ENCODE measurements at places on chromosomes 7 and 10. TPM values are rescaled to one million over a fixed set of nuclear protein-coding genes. Genes with fewer than 3 reads are reported as not detected.
A peak's percentile ranks its signal among the peaks of the same experiment; 100 is the strongest.

The CALD1 gene
- total RNA-seq, result 3.9 TPM

The ITIH5 gene
- not detected for total RNA-seq

The EIF5AL1 gene
- not detected for total RNA-seq

The HTR5A gene
- not detected for total RNA-seq

- no peak for DNase-seq
- no peaks in the 10 kb centered on the region for H3K36me3 ChIP-seq
- no peaks in the 10 kb centered on the region for H3K27me3 ChIP-seq
- H3K27ac ChIP-seq, result no peak overlapping the region
Measured at GRCh38 chr10:125064681-125065492, 95.5 kb downstream of the CTBP2 start.

DNA sequence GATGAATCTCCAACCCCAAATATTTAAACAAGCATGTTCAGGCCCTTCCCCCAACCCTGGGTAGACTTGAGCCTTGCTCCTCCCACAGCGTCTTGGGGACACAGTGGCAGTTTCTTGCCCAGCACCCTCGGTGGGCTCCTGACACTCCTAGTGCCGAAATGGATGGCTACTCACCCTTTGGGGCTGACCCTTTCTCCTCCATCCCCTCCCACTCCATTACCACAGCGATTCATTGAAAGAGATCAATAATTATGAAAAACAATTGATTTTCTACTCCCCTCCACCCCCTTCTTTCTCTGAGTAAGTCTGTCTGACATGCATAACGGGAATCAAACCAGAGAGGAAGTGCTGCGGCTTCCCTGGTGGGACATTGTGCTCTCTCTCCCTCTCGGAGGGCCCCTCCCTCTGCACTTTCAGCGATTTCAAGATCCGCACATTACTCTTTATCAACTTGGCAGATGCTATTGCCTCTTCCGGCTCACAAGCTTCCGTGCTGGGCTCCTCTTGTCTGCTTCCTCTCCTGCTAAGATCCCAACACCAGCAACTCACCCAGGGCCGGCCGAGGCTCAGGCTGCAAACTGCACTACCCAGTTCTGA is 79.0 kb upstream of the PLXNA4 start:
- no peaks in the 10 kb centered on the region for H3K36me3 ChIP-seq
- H3K4me1 ChIP-seq, result peaks cover 9% of the 10 kb centered on the region
- DNase-seq, result peak; percentile 37
- H3K27ac ChIP-seq, result no peak overlapping the region
- peak overlapping the region; percentile 67 for H3K4me3 ChIP-seq

DNA sequence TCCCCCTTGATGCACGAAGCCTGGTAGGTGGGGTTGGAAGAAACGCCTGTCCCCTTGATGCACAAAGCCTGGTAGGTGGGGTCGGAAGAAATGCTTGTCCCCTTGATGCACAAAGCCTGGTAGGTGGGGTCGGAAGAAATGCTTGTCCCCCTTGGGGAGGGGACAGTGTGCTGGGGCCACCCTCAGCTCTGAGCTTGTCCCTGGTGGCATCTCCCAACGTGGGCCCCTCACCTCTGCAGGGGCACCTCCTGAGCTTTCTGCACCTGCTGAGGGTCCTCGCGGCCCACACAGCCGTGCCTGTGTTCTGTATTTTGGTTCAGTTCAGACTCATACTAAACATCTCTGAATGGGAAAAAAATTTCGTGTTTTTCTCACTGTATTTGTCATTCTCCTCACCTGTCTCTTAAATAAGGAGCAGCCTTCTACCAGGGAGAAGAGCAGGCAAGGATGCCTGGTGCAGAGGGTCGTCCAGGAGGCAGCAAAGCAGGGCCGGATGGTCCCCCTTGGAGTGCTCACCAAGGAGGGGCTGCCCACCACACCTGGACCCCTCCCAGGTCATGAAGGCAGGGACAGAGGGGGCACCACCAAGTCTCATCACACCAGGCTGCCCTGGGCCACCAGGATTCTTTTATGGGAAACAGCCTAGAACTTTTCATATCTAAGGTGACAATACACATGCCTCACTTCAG is 24.7 kb downstream of the VIPR2 start:
- H3K27ac ChIP-seq, result no peak overlapping the region
- peaks cover under 1% of the 10 kb centered on the region for H3K27me3 ChIP-seq
- H3K4me3 ChIP-seq, result no peak overlapping the region
- H3K4me1 ChIP-seq, result no peaks in the 10 kb centered on the region
- no peaks in the 10 kb centered on the region for H3K36me3 ChIP-seq
- no peak for DNase-seq

DNA sequence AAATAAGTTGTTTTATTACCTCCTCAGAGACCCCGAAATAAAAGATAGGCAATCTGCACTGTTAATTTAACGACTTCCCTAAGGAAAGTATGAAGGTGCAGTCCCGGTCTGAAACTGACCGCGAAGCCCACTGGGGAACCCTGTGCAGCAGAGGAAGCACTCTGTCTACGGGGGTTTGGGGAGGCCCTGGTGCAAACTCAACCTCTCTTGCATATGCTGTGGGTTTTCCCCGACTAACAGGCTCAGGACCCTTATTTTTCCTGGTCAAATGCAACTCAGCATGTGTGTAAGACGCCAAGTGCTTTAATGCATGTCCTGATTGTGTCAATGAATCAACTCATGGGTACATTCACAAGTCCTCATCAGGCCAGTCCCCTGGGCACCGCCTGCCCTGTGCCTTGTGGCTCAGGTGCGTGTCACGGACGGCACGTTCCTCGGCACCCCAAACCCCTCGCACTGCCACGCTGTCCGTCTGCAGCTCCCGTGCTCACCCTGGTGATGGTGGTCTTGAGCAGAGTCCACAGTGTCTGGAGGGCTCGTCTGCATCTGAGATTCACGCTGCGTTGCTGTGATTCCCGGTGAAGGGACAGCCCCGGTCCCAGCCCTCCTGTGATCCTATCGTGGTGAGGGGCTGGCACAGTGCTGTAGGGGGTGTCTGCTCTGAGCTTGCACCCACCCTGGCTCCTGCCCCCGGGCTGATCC is 33.8 kb downstream of the JAKMIP3 start:
- H3K4me3 ChIP-seq, result no peak overlapping the region
- no peaks in the 10 kb centered on the region for H3K4me1 ChIP-seq
- no peak for DNase-seq
- H3K36me3 ChIP-seq, result no peaks in the 10 kb centered on the region
- H3K27ac ChIP-seq, result no peak overlapping the region

DNA sequence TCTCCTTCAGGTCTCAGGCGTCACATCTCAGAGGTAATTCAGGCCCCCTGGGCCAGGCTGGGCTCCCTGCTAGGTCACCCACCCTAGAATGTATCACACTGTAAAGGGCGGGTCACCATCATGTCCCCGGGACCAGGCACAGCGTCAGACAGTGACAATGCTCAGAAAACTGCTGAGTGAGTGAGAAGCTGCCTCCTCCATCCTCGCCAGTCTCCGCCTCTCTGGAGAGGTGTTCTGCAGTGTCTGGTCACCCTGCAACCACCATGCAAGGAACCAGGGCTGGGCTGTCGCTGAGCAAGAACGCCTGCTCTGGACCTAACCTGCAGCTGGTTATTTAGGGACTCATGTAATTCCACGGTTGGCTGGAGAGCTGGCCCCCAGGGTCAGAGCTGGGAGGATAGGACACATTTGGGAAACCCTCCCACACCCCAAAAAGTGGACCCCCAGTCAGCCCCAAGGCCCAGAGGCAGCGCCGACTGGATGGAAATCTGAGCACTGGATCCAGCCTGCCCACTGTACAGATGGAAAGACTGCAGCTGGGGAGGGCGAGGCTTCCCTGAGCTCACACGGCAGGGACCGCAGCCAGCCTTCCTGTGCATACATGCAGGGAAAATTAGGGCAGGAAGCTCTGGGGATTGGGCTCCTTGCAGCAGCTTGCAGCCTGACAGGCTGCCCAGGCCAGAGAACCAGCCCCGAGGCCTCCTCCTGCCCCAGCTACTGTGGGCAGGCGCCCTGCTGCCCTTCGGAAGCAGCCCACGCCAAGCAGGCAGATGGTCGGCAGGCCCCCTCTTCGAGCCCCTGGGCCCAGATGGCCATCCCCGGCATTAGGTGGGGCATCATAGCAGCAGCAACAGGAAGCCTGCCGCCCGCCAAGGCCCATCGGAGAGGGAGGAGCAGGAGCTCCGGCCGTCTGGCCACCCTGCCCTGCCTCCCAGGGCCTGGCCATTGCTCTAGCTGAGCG is 105.4 kb upstream of the ZMIZ1 start:
- no peak for DNase-seq
- H3K27ac ChIP-seq, result no peak overlapping the region
- no peaks in the 10 kb centered on the region for H3K36me3 ChIP-seq
- no peaks in the 10 kb centered on the region for H3K27me3 ChIP-seq
- no peak overlapping the region for H3K4me3 ChIP-seq

DNA sequence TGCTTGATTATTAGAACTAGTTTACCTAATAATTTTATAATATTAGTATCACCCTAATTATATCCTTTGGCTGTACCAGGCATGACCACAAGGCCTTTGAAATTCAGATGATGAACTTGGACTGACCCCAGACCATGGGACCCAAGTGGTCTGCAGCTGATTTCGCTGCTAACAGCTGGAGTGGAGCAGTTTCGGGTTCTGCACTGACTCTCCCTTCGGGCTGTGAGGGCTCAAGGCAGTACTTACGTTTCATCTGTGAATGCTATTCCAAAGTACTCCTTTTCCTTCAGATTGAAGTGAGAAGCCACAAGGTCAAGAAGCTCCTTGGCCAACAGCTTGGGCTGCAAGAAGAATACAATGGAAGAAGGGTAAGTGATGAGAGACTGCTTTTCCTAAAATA is 223.8 kb downstream of the PRPF18 start:
- no peak overlapping the region for H3K4me3 ChIP-seq
- no peak overlapping the region for H3K27ac ChIP-seq
- no peaks in the 10 kb centered on the region for H3K36me3 ChIP-seq
- DNase-seq, result no peak
- H3K27me3 ChIP-seq, result no peaks in the 10 kb centered on the region

DNA sequence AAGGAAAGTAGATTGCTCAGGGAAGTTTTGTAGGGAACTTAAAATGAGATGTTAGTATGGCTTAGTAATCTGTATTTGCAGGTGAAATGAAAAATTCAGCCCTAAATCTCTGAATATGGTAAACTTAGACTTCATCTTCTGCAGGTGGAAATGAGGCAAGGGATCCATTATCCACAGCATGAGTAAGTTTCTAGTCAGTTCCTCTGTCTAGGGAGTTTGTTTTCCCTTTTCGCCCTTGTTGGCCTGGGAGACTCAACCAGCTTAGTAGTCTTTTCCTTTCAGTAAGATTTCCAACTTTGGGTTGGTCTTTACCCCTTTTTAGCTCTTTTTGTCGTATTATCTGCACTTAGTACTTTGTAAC is 65.6 kb downstream of the ZEB1 start:
- no peak overlapping the region for H3K4me3 ChIP-seq
- DNase-seq, result no peak
- H3K4me1 ChIP-seq, result no peaks in the 10 kb centered on the region
- H3K27ac ChIP-seq, result no peak overlapping the region
- peaks cover 17% of the 10 kb centered on the region for H3K36me3 ChIP-seq

GRCh38 chr7:17580141-17580540 is 281.7 kb downstream of the AHR start:
- no peak for DNase-seq
- H3K27ac ChIP-seq, result no peak overlapping the region
- H3K4me1 ChIP-seq, result no peaks in the 10 kb centered on the region

GRCh38 chr7:730501-731439 is 3.7 kb upstream of the PRKAR1B start:
- H3K27me3 ChIP-seq, result no peaks in the 10 kb centered on the region
- H3K27ac ChIP-seq, result no peak overlapping the region
- H3K36me3 ChIP-seq, result peaks cover 26% of the 10 kb centered on the region
- H3K4me3 ChIP-seq, result no peak overlapping the region
- no peak for DNase-seq

- no peaks in the 10 kb centered on the region for H3K27me3 ChIP-seq
- no peaks in the 10 kb centered on the region for H3K4me1 ChIP-seq
- DNase-seq, result no peak
- peaks cover 25% of the 10 kb centered on the region for H3K36me3 ChIP-seq
- H3K4me3 ChIP-seq, result no peak overlapping the region
Measured at GRCh38 chr10:97378933-97379921, 21.9 kb downstream of the RRP12 start.

DNA sequence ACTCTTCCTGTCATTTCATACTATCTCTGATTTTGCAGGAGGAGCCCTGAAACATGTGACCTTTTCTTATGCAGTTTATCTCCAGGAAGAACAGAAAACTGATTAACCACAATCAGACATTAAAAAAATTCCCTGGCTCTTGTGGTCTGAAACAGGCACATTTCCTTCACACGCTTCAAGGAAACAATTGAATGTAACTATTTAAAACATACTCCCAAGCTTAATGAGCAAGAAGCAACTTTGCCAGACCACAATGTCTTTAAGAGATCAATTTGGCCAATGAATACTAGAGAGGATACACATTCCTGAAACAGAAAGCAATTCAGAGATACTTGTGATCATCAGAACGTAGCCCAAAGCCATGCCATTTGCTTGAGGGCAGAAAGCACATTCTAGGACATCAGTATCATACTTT is 65.8 kb downstream of the PIP4K2A start:
- peaks cover 100% of the 10 kb centered on the region for H3K4me1 ChIP-seq
- H3K27ac ChIP-seq, result peak overlapping the region; percentile 76
- DNase-seq, result no peak
- H3K27me3 ChIP-seq, result no peaks in the 10 kb centered on the region
- H3K36me3 ChIP-seq, result no peaks in the 10 kb centered on the region

DNA sequence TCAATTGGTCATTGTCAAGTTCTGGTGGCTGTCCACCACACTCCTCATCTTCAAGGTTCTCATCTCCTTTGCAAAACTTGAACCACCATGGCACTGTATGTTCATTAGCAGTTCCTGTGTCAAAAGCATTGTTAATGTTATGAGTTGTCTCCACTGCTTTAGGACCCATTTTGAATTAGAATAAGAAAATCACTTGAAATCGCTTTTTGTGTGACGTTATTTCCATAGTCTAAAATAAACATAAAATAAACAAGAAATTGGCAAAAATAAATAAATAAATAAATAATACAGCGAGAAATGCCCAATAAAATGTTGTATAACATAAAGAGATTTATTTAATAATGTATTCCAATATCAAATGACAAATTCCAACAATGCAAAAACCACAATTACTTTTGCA is 195.5 kb upstream of the CDC14C start:
- H3K27ac ChIP-seq, result no peak overlapping the region
- H3K36me3 ChIP-seq, result no peaks in the 10 kb centered on the region
- H3K27me3 ChIP-seq, result no peaks in the 10 kb centered on the region
- H3K4me1 ChIP-seq, result no peaks in the 10 kb centered on the region
- H3K4me3 ChIP-seq, result no peak overlapping the region

- H3K36me3 ChIP-seq, result no peaks in the 10 kb centered on the region
- peaks cover 2% of the 10 kb centered on the region for H3K27me3 ChIP-seq
- no peak overlapping the region for H3K4me3 ChIP-seq
- no peak for DNase-seq
Measured at GRCh38 chr10:62540389-62540788, 166.2 kb downstream of the ZNF365 start.

DNA sequence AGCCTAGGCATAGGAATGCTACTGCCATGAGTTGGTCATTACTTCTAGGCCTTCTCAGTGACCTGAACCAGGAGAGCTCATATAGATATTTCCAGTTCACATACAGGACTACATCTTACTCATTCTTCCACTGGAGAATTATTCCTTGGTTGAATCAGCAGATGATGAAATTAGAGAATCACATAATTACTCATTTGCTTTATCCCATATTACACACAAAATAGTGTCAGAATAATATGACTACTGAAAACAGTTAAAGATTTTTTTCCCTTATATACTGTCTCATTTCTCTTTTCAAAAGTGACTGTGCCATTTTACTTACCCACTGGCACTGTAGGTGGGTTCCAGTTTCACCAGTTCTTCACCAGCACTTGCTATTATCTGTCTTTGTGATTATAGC is 18.5 kb downstream of the BMS1 start:
- H3K4me1 ChIP-seq, result no peaks in the 10 kb centered on the region
- peaks cover 88% of the 10 kb centered on the region for H3K36me3 ChIP-seq
- H3K27me3 ChIP-seq, result no peaks in the 10 kb centered on the region
- no peak overlapping the region for H3K4me3 ChIP-seq
- H3K27ac ChIP-seq, result no peak overlapping the region

All from CD4-positive, CD25-positive, alpha-beta regulatory T cell (primary cell).